ENCODE measurements at places on chromosomes 4 and X. TPM values are rescaled to one million over a fixed set of nuclear protein-coding genes. Genes with fewer than 3 reads are reported as not detected.

Gene EGFL6
- total RNA-seq: 0.64 TPM

Gene ADH1A
- total RNA-seq: not detected

Gene OCRL
- total RNA-seq: 2.8 TPM

Gene LINC00632
- 1.6 TPM for total RNA-seq

Gene CT45A8
- not detected for total RNA-seq

Gene HAND2
- total RNA-seq: not detected

Gene AFF1
- 46.1 TPM for total RNA-seq

Gene GLOD5
- not detected for total RNA-seq

Gene AMBN
- total RNA-seq: not detected

Gene FGFBP1
- not detected for total RNA-seq

Gene TMEM154
- total RNA-seq: 20.8 TPM

Gene RHOXF2B
- total RNA-seq: not detected

Gene AVPR2
- total RNA-seq: not detected

Gene VSIG1
- total RNA-seq: 1.2 TPM

Gene VCX3B
- total RNA-seq: not detected

Gene PJA1
- 22.1 TPM for total RNA-seq

Gene PASD1
- total RNA-seq: not detected

Gene WNK3
- 0.46 TPM for total RNA-seq

Gene RTL3
- not detected for total RNA-seq

Gene ADH6
- not detected for total RNA-seq

Gene DDIT4L
- 0.34 TPM for total RNA-seq

Gene USP27X
- total RNA-seq: 2.0 TPM

Gene GAB3
- 3.7 TPM for total RNA-seq

Gene FHDC1
- total RNA-seq: 0.07 TPM

Gene QRFPR
- total RNA-seq: not detected

GRCh38 chr4:16150716-16151115 is 66.9 kb upstream of the PROM1 start:
- DNase-seq: no peak

DNA sequence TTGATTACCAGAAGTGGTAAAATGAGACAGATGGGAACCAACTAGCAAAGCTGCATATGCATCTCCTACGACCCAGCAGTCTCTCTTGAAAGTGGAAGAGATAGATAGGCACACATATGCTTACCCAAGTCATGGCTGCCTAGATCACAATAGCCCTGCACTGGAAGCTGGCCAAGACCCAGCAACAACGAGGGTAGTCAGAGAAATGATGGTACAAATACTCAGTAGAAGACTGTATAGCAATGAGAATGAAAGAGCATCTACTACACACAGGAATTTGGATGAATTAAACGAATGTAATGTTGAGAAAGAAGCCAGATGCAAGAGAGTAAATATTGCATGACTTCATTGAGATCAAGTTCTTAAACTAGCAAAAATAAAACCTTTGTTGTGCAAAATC is 100.3 kb upstream of the FAT1 start:
- no peak for DNase-seq

DNA sequence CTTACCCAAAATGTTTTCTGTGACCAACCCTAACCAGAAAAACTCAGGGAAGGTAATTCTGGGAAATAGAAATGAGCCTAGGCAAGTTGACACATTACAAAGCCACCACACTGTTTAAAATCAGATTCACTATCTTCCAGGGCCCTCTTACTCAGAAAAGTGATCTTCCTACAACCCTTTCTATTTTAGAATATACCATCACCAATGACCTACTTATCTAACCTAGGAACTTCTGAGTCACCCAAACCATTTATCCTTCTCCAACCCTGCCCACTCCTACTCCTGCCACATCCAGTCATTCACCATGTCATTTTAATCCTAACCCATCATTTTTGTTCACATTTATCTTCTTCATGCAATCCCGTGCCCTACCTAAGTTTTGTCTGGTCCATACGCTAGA is 89.9 kb downstream of the FTHL17 start:
- no peak for DNase-seq

GRCh38 chr4:2266181-2266580 is 4.3 kb upstream of the MXD4 start:
- no peak for DNase-seq

GRCh38 chr4:176052744-176053143 is 12.9 kb upstream of the WDR17 start:
- no peak for DNase-seq

DNA sequence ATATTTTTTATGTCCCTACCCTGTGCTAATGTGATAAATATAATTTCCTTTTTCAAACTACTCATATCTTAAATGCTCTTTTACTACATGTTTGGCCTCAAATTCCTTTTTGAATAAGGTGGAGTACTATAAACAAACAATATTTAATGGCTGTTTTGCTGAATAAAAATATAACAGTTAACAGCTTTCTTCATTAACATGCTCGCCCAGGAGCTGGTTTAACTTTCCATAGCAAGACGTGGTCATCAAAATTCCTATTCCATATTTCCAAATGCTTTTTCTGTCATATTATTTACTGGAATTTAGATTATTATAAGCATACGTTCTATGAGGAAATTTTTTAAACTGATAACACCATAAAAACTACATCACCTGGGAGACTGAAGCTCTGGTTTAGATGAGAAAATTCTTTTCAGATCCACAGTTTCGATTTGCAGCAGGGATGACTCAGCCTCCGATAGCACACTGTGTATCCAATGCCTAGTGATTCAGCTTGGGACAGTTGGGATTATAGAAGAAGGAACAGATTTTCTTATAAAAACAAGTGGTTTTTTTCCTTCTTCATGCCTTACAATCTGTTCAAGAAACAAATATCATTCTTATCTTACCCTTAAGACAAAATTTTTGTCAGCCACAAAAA is 129.1 kb downstream of the FBXO8 start:
- DNase-seq: no peak

- DNase-seq: no peak
Measured at GRCh38 chrX:105696870-105697269, 125.5 kb upstream of the NRK start.

DNA sequence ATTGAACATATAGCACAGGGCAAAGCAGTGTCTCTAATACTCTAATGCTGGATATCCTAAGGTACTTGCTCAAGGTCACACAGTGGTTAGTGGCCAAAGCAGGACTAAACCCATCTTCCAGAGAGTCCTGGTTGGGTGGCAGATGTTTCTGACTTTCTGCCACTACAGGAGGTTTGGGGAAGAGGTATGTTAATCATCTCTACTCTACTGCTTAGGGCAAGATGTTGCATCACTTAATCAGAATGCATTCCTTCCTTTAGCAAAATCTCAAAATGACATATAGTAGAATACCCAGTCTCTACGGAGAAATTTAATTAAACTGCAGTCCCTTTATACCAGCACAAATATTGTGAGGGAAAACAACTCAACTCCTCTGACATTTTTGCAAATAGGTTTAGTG is 190.7 kb upstream of the FAM241A start:
- DNase-seq: no peak

DNA sequence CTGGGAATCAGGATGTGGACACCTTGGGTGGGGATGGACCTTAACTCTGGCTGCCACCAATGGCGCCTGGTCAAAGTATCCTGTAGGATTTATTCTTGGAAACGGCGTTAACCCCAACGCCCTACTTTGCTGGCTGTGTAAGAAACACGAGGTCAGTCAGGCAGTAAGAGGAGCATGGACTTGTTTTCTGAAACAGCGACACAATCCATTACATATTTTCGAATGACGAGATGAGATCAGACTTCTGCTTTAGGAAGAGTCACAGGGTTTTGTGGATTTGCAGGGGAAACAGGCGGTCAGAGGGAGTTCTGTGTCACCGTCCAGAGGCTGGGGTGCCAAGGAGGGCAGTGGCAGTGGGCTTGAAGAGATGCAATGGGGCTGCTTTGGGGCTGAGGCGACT is 92.2 kb downstream of the TBL1X start:
- DNase-seq: no peak

DNA sequence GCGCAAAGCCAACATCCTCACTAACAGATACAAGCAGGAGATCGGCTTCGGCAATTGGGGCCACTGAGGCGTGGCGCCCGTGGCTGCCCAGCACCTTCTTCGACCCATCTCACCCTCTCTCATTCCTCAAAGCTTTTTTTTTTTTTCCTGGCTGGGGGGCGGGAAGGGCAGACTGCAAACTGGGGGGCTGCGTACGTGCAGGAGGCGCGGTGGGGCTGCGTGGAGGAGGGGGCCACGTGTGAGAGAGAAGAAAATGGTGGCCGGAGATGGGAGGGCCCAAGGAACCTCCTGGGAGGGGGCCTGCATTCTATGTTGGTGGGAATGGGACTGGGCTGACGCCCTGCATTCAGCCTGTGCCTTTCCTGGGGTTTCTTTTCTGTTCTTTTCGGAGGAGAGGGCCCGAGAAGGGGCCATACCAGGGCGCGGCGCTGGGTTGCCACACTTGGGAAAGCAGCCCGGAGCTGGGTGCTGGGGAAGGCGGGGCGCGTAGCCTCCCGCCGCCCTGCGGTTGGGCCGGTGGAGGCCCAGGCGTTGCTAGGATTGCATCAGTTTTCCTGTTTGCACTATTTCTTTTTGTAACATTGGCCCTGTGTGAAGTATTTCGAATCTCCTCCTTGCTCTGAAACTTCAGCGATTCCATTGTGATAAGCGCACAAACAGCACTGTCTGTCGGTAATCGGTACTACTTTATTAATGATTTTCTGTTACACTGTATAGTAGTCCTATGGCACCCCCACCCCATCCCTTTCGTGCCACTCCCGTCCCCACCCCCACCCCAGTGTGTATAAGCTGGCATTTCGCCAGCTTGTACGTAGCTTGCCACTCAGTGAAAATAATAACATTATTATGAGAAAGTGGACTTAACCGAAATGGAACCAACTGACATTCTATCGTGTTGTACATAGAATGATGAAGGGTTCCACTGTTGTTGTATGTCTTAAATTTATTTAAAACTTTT is 4.5 kb downstream of the MID1IP1 start:
- DNase-seq: peak; percentile 75

DNA sequence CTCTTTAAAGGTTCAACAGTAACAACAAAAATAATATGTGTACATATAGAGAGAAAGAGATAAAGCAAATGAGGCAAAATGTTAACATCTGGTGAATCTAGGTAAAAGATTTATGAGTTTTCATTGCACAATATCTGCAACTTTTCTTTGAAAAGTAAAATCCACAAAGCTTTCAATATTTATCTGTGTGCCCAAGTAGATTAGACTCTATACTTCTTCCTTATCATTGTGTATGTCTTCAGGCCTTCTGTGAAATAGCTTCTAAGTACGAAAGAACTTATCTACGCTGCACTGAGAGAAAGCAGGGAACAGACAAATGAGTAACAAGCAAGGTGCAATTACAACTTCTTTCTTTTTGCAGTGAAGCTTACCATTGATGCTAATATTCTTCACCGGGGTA is 81.6 kb downstream of the NPNT start:
- no peak for DNase-seq

GRCh38 chr4:186307916-186308315 is 41.9 kb downstream of the F11 start:
- DNase-seq: no peak

- DNase-seq: no peak
Measured at GRCh38 chr4:10107111-10108091, 9.2 kb downstream of the WDR1 start.

DNA sequence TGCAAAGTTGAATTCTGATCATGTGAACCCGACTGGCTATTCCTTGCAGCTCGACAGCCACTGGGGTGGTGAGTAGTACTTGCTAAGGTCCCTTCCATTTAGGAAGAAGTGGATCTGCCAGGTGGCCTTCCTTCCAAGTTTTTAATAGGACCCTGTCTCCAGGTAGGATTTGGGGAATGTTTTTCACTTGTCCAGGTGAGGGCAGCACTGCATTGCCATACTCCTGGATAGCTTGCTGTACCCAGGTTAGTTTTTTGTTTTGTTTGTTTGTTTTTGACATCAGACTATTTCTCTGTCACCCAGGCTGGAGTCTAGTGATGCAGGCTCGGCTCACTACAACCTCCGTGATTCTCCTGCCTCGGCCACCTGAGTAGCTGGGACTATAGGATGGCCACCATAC is 29.8 kb downstream of the SAGE1 start:
- DNase-seq: no peak

DNA sequence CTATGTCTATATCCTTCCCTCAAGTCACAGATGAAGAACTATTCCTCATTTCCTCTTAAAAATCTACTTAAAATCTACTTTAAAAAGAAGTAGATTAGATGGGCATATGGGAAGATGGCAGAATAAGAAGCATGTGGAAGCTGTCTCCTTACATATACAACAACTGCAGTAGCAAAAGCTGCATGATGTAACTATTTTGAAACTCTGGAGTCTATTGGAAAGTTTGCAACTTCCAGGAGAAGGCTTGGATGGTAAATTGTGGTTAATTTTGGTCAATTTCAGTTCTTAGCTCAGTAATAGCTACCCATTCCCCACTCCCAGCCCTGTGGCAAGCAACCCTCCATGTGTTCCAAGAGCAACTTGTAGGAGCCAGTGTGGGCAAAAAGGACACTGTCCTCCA is 36.9 kb downstream of the MORC4 start:
- DNase-seq: no peak

- DNase-seq: no peak
Measured at GRCh38 chr4:25835384-25835783, 27.4 kb downstream of the SEL1L3 start.

GRCh38 chr4:95499291-95499696 is 49.5 kb downstream of the UNC5C start:
- DNase-seq: no peak

DNA sequence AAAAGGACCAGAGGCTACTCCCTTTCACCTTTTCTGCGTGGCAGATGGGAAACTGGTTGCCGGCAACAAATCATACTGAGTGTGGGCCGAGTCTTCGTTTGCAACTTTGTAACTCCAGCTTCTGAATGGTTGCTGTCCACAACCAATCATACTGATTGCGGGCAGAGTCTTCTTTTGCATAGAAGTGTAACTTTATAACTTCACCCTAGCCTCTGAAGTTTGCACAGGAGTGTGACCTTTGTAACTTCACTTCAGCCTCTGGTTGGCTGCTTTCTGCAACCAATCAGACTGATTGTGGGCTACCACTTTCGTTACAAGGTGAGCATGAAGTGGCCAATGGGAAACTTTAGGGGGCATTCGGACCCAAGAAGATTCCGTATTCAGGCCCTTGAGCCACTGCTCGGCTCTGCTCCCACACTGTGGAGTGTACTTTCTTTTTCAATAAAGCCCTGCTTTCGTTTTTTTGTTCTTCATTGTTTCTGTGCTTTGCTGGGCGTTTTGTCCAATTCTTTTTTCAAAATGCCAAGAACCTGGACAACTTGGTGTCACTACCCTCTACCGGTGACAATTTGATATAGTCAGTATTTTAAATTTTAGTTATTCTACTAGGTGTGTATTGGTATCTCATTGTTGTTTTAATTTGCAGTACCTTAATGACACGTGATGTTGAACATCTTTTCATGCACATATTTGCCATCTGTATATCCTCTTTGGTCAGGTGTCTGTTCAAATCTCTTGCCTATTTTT is 9.0 kb upstream of the PAGE5 start:
- no peak for DNase-seq

- no peak for DNase-seq
Measured at GRCh38 chrX:13254870-13255269, 65.0 kb downstream of the ATXN3L start.

- no peak for DNase-seq
Measured at GRCh38 chr4:180156684-180157083, 2086.5 kb upstream of the TENM3 start.

- peak; percentile 8 for DNase-seq
Measured at GRCh38 chrX:57752866-57753265, 72.8 kb upstream of the NLRP2B start.
